ENCODE measurements at places on chromosomes 6 and 20. TPM values are rescaled to one million over a fixed set of nuclear protein-coding genes. Genes with fewer than 3 reads are reported as not detected.

- DNase-seq = peak; percentile 35
Observed at GRCh38 chr6:161618831-161619454, 345.1 kb upstream of the AGPAT4 start.

DNA sequence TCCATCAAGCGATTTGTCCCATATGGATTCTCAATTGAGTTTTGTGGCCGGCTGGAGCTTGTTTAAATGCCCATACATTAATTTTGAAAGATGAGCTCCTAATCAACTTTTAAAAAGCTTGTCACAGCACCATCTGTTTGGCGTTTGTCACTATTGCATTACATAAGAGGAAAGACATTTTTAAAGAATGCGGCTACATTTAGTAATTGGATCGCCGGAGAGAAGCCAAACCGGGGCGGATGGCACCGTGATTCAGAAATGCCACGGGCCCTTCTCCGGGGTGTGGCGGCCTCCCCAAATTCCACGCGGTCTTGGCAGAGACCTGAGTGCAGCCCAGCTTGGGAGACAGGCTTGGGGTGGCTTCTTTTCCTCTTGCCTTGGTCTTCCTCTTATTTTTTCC lies 67.7 kb upstream of the ZNFX1 start:
- peak; percentile 42 for DNase-seq

- peak; percentile 46 for DNase-seq
Observed at GRCh38 chr6:84018453-84019061, 15.0 kb upstream of the MRAP2 start.

DNA sequence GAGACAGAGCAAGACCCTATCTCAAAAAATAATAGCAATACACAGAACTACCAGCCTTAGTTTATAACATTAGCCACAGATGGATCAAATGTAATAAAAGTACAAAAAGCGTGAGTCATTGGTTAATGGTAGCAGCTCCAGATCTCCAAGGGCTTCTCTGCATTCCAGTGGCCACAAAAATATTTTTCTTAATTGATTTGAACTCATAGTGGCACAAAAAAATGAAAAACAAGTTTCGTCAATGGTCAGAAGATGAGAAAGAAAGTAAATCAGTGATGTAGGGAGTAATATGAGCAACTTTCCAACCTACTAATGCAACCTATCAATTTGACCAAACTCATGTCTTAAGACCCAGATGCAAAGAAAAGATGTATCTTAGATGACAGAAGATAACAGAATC lies 79.6 kb downstream of the CEP57L1 start:
- no peak for DNase-seq

DNA sequence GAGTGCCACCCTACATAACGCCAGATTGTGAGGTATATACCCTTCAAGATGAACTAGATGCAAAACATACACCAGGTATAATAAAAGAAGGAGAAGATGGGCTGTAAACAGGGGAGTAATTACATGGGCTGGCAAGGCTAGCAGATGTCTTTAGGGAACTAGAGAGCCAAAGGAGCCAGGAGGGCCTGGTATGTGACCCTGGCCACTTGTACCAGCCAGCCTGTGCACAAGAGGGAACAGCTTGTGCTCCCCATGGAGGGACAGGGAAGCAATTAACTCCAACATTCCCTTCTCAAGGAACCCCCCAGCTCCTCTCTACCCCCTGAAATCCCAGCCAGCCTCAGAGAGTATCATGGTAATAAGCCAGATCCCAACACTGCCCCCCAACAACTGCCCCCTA lies 139.9 kb downstream of the HIVEP2 start:
- DNase-seq = no peak

- DNase-seq = no peak
Observed at GRCh38 chr6:158330016-158330415, 17.8 kb downstream of the TULP4 start.

DNA sequence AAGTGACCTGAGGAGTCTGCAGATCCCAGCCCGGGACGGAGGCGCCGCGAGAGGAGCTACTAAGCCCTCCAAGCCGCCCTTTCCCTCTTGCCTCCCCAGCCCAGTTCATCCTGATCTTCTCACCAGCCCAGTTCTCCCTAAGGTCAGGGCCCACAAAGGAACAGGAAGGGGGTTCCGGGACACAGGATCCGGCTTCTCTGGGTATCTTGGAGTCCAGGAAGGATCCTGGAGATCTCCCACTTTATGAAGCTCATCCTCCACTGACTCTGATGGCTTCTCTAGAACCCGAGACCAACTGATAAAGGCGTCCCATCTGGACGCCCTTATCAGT lies 36.9 kb upstream of the HLA-C start:
- no peak for DNase-seq

GRCh38 chr6:53752856-53753255 lies 41.9 kb upstream of the LRRC1 start:
- DNase-seq = peak; percentile 76

DNA sequence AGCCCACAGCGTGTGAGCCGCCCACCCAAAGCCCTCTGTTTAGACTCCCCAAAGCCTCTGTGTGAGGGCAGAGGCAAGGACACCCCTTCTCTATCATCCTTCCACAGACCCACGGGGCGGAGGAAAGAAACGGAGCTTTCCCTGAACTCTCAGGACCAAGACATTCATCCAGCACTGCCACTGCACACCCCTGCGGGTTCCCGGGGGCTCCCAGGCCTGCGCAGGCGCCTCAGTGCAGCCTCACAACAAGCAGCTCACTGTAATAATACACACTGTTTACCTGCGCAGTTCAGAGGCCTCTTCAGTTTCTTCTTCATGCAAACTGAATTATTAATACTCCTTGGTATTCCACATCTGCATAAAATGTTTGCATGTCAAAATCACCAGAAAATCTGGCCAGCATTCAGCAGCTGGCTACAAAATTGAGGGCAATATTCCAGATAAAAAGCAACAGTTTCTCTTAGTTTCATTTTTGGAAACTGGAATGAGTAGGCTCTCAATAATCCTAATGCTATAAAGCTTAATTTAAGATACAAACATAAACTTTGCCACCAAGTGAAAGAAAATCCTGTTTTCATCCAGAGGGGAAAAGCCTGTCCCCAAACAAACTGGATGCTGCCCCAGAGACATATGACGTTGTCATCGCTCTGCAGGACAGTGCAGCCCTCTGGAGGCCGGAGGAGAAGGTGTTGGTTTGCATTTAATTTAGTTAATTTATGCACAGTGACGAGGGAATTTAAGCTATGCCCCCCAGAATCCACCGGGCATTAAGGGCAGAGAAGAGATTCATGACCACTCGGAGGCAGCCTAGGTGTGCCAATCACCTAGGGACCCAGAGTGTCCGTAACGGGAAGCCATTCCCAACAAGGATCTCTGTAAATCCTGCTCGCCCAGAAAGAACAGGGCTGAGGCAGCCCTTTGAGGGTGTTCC lies 45.3 kb downstream of the NINL start:
- DNase-seq = peak; percentile 14

DNA sequence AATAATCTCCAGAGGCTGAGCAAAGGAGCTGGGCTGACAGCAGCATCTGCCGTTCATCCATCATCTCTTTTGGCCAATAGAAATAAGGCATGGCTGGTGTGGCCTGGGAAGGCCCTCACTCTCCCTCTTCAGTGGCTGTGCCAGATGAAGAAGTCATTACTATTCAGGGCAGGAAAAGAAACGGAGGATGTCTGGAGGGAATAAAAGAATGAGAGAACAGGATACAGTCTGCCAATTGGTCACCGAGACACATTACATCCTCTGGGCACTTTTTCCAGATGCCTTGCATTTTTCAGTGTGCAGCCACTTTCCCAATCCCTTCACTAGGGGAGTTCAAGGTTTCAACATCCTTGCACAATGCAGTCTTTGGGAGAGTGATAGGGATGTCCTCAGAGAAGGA lies 32.2 kb upstream of the VGLL2 start:
- DNase-seq = no peak

GRCh38 chr6:88920774-88921733 lies 42.4 kb downstream of the RNGTT start:
- DNase-seq = no peak

DNA sequence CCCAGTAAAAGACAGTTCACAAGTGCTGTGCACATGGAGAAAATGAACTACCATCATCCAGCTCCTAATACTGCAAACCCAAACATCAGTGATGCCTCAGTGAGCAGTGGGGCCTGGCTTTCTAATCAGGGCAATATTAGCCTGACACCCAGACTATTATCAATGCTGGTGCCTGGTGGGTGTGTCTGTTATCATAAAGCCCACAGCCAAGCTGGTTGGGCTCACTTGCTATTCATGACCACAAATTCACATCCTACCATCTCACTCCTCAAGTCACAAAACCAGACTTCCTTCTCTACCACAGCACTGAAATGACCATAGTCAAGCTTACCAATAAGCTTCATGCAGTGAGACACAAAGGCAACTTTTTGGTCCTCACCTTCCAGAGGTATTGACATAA lies 180.8 kb upstream of the PLN start:
- DNase-seq = no peak

GRCh38 chr6:104396077-104396476 lies 463.6 kb downstream of the HACE1 start:
- DNase-seq = no peak

DNA sequence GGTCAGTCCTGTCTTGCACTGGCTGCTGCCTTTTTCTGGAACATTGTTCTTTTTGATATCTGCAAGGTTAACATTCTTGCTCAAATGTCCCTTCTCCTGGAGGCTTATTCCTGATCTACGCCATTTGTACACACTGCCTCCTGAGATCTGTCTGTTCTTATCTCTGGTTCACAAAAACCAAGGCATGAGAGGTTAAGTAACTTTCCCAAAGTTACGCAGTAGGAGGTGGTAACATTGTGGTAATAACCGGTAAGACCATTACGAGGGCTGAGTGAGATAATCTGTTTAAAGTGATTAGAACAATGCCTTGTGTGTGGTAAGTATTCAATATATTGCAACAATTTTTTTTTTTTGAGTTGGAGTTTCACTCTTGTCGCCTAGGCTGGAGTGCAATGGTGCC lies 132.1 kb downstream of the FNDC1 start:
- no peak for DNase-seq

- no peak for DNase-seq
Observed at GRCh38 chr6:43860285-43860684, 90.3 kb downstream of the VEGFA start.

- no peak for DNase-seq
Observed at GRCh38 chr6:100459592-100460184, 5.0 kb downstream of the SIM1 start.

- DNase-seq = no peak
Observed at GRCh38 chr20:9021216-9021615, 47.7 kb upstream of the PLCB4 start.

- DNase-seq = no peak
Observed at GRCh38 chr20:8298426-8299043, 166.5 kb downstream of the PLCB1 start.

- DNase-seq = no peak
Observed at GRCh38 chr6:132748446-132748845, 9.3 kb downstream of the VNN2 start.

The TCP11 gene
- not detected for polyA plus RNA-seq

The AVP gene
- polyA plus RNA-seq = not detected

The DNMT3B gene
- 0.63 TPM for polyA plus RNA-seq

The TMEM244 gene
- polyA plus RNA-seq = not detected

The PDE7B gene
- not detected for polyA plus RNA-seq

The GRM1 gene
- not detected for polyA plus RNA-seq

Data from mammary epithelial cell (primary cell).